Hematopoietic multipotent progenitor cell treated with erythropoietin and hydrocortisone succinate and interleukin-3 and kit ligand, for 6 days (in vitro differentiated cells): ENCODE measurements at places on chromosomes 11 and 22.

DNA sequence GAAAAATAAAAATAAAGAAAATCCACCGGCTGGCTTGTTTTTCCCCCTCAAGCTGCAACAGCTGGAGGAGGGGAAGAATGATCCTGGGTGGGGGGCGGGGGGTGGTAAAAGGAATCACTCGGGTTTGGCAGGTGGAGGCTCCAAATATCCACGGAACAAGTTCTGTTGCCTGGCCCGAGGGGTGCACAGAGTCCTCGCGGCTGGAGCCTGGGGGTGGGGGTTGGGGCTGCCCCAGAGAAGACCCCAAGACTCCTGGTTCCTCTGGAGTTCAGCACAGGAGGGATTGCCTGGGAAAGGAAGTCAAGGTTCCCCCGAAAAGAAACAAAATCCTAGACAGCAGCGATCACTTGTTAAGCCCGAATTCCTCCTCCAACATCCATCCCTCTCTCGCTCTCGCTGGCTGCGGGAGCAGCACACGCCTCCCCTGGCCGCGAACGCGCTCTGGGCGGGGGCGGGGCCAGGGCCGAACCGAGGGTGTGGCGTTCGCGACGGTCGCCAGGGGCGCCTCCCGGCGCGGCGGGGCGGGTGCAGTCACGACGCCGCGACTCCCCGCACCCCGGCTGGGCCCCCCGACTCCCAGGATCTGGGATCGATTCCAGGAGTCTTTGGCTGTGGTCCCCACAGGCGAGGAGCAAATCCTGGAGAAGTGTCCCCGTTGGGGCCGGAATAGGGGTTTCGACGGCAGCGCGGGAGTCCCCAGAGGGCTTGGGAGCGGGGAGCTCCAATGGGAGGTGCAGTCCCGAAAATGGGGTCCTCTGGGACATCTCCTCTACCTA lies at the start of gene KCNA4:
Gene KCNA4, minus strand, starts transcription at position 443 of the 776 bp plus-strand sequence. CDS start 4,352 bp downstream, outside the sequence.
- peak; percentile 9 for DNase-seq

- DNase-seq = peak; percentile 79
Measured at GRCh38 chr11:17063171-17064002, 14.1 kb downstream of the RPS13 start.

DNA sequence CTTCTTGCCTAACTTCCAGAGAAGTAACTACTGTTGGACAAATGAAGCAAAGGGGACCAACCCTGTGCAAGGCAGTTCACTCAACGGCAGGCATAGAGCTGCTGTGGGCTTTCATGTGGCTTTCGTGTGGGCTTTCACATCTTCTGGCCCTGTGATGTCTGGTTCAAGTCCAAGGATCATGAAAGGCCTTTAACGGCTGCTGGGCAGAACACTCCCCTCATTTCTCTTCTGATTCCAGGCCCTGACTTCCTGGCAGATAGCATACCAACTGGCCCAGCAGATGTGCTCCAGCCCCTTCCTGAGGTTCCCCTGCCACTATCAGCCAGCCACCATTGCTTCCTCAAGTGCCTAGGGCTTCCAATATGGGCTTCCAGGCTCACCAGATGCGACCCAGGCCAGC lies 28.7 kb upstream of the CTR9 start:
- peak; percentile 39 for DNase-seq

DNA sequence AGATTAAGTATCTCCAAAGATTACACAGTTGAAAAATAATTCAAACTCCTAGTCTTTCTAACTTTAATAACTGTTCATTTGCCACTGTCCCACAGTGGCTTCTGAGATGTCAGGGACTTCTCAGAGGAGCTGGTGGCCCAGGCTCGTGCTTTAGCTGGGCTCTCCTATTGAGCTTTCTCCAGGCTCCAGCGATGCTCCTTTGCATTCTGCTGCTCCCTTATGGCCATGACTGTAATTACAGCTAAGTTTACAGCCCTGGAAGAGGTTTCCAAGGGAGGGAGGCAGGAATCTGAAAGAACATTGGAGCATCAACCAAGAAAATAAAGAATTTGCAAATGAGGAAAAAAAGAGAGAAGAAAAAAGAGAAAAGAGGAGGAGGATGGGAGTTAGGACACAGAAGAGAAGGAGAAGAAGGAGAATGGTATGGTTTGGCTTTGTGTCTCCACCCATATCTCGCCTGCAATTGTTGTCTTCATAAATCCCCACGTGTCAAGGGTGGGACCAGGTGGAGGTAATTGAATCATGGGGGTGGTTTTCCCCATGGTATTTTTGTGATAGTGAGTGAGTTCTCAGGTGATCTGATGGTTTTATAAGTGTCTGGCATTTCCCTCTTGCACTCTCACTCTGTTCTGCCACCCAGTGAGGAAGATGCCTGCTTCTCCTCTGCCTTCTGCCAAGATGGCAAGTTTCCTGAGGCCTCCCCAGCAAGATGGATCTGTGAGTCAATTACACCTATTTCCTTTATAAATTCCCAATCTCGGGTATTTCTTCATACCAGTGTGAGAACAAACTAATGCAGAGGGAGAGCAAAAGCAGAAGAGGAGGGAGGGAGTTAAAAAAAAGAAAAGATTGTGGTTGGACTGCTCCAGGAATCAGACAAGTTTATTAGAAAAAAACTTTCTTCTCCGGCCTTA lies 857.0 kb downstream of the KCNA4 start:
- DNase-seq = peak; percentile 54

DNA sequence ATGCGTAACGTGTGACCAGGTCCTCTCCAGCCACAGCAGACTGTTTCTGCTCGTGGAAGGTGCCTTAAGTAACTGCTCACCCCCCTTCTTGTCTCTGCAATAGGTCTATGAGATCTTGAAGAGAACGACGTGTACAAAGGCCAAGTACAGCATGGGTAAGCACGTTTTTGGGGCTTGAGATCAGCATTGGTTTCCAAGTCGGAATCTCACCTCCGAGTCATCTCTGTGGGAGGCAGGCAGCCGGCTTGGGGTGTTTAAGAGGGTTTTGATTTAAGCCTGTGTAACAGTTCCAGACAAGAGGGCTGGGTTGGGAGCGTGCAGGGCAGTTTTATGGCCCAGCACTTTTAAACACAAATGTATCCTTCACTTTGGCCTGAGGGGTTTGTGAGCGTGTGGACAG lies 30.1 kb downstream of the ANO1 start:
- DNase-seq = no peak

DNA sequence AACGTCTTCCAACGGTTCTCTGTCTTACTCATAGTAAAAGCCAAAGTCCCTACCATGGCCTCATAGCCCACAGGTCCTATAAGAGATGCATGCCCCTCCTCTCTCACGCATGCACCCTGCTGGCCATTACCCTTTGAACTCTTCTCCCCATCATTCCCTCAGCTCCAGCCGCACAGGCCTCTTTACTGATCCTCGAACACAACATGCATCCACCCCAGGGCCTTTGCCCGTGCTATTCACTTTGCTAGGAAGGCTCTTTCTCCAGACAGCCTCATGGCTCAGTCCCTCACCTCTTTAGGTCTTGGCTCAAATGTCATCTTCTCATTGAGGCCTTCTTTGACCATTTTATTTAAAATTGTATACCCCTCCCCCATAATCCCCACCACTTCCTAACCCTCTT lies 7.5 kb downstream of the AP1B1 start:
- no peak for DNase-seq

DNA sequence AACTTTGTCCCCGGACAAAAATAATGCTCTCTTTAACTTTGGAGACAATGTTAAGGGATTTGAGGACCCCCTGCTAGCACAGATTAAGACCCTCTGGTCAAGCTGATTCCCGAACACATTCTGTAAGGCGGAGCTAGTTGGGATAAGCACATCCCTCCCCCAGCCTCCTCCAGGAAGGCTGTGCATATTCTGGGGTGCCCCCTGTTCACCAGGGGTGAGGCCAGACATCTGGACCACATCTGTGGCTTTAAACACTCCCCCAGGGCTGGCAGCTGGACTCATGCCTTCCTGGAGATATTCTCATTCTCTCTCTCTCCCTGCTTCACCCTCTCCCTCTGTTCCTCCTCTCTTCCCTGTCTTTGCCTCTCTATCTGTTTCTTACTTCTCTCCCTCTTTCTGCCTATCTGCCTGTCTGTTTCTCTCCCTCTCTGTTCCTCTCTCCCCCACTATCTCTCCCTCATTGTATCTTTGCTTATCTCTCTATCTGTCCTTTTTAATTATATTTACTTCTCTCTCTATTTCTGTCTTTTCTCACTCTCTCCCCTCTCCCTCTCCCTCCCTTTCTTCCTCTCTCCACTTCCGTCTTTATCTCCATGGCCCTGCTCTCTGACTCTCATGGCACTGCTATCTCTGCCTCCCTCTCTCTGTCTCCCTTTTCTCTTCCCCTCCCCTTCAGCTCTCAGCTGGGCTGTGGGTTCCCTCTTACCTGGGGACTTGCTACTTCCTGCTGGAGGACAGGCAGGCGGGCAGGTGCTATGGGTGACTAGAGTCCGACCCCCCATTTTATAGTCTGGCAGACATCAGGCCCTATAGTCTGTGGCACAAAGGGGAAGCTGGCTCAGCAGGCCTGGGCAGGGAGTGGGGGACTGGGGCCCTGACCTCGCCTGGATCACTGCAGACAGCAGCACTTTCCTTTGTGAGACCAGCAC lies at the start of gene CRYBB1:
Gene CRYBB1, minus strand, starts transcription at position 757 of the 929 bp plus-strand sequence. CDS start 1,708 bp downstream, outside the sequence.
- peak; percentile 76 for DNase-seq
